ENCODE measurements at places on chromosomes 1 and 21.

DNA sequence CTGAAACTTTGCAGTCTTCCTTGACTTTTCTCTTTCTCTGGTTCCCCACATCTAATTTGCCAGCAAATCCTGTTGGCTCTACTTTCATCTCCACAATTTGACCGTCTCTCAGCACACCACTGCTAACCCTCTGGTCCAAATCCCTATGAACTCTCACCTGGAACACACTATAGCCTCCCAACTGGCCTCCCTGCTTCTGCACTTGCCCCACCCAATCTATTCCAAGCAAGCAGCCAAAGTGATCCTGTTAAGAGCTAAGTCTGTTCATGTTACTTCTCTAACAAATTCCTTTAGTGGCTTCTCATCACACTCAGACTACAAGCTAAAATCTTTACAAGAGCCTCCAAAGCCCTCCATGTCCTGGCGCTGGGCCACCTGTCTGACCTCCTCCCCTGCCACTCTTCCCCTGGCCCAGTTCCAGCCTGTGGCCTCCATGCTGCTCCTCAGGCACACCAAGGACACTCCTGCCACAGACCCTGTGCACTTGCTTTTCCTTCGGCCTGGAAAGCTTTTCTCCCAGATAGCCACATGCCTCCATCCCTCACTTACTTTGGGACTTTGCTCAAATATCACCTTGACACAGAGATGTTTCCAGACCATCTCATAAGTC lies 104.1 kb downstream of the DTL start:
- no peak for DNase-seq

GRCh38 chr1:52368383-52369172 lies 2.6 kb upstream of the CC2D1B start:
- DNase-seq, result peak; percentile 54

GRCh38 chr1:31976401-31976800 lies 37.3 kb upstream of the KHDRBS1 start:
- DNase-seq, result no peak

- no peak for DNase-seq
Observed at GRCh38 chr21:29433366-29434059, 134.8 kb downstream of the BACH1 start.

DNA sequence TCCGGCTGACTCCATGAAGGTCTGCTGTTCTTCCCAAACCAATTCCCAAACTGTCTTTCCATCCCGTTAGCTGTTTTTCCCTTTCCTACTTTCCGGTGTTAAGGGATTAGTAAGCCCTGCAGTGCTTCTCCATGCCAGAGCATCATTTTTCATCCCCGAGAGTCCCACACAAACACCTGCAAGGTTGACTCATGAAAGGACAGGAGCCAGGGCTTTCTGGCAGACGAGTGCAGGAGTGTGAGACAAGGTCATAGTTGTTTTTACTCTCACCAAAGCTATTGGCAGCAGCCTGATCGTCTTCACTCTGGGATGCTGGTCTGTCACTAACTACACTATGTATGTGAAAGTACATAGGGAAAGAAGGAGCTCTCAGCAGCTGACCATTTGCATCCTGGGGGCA lies 10.2 kb upstream of the BECN2 start:
- no peak for DNase-seq

GRCh38 chr1:168974611-168975010 lies 131.9 kb upstream of the ATP1B1 start:
- no peak for DNase-seq

DNA sequence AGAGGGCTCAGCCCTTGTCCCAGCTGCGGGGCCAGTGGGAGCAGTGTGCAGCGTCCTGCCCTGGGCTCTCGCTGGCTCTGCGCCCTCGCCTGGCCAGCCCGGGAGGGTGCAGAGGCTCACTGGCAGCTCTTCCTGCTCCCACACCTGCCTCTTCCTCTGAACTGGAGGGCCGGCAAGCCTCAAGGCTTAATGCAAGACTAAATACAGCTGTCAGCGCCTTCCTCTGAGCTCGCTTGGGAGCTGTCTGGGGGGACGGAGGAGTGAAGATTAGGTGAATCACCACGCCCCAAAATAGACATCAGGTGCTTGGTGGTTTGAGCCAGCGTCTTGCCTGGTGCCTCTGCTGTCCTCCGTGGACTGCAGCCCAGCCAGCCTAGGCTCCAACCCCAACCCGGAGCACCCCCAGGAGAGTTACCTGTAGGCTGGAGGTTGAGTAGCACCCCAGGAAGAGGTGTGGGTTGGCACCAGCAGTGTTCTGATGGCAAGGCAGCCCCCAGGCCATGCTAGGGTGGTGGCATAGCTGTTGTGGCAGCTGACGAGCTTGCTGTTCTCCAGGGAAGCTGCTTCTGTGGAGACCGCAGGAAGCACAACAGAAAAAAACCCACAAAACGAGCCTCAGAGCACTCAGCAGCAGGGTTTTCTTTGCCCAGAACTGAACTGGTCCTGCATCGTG lies 36.9 kb downstream of the UMODL1 start:
- DNase-seq, result peak; percentile 20

DNA sequence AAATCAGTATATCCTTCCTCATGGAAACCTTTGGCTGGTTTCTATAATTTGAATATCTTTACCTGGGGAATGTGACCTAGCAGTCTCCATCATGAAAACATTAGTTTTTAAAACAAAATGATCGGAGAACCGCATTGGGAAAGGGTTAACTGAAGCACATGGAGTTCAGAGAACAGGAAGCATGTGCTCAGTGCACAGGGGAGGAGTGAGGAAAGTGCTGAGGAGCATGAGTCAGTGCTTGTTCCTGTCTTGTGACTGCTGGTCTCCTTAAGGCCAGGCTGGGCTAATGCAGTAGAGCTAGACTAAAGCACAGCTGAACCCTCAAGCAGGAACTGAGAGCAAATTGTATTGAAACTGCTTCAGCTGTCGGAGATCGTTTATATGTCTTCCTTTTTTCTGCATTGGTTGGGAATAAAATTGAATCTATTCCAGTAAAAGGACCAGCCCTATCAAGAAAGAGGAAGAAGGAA lies 5.8 kb downstream of the IFI16 start:
- DNase-seq, result no peak

DNA sequence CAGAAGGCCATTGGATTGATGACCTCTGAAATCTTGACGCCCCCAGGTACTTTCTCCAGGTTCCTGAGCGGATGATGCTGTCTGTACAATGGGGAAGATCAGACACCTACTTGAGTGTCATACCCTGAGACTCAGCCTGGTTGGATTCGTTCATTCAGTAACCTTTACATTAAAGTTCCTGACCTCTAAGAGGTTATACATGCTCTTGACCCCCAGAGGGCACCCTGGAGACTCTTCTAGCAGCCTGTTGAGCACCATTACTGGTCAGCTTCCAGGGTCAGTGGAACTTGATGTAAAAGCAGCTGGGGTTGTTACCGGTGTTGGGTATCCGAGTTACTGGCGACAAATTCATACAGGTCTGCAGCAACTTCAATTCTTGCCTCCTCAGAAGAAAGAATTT lies 114.3 kb upstream of the ZNF678 start:
- no peak for DNase-seq

DNA sequence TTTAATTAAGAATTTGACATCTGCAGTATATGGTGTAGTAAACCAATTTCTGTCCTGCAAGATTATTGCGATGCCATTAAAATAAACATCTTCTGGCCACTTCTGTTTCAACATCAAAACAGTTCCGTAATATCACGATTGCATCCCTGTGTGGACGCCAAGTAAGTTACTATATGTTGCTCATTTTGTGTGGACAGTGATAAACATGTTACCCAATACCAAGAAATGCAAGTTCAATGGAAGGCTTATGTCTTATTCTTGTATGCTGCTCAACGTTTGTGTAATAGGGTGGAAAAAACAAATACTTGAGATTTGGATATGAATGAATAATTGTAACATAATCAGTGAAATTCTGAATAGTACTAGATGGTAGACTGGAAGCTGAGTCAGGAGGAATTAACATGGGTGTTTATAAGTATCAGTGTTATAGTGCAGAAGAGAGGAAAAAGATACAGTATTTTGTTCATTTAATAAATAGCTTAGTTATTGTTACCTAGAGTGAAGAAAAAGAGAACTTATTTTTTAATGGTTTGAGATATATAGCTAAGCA lies 15.2 kb downstream of the TTC3 start:
- DNase-seq, result no peak

DNA sequence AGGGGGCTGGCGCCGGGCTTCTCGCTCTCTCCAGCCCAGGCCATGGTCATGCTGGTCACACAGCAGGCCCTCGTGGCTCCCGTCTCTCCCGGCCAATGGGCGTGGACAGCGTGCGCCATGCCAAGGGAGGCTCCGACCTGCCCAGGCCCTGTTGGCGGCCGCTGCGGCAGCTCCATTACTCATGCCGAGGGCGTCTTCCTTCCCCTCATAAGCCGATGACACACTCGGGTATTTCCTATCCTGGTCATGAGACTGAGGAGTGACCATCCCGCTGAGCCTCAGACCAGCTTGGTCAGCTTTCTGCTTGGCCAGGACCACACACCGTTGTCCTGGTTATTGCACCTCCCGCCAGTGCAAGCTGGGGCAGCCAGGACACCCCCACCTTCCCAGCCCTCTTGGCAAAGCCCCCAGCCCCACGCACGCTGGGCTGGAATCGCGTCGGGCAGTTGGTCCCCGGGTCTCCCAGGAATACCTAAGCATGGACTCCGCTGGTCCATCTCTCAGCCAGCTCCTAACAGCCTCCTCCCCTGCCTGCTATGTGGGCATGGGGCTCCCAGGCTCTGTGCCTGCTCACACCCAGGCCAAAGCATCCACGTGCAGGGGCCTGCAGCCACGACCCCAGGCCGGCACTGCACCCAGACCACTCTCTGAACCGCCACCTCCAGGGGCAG lies 49.8 kb downstream of the ARHGEF16 start:
- no peak for DNase-seq

GRCh38 chr1:20731057-20731991 lies 1.2 kb downstream of the SH2D5 start:
- no peak for DNase-seq

GRCh38 chr1:95561346-95561745 lies 327.3 kb downstream of the RWDD3 start:
- DNase-seq, result no peak

DNA sequence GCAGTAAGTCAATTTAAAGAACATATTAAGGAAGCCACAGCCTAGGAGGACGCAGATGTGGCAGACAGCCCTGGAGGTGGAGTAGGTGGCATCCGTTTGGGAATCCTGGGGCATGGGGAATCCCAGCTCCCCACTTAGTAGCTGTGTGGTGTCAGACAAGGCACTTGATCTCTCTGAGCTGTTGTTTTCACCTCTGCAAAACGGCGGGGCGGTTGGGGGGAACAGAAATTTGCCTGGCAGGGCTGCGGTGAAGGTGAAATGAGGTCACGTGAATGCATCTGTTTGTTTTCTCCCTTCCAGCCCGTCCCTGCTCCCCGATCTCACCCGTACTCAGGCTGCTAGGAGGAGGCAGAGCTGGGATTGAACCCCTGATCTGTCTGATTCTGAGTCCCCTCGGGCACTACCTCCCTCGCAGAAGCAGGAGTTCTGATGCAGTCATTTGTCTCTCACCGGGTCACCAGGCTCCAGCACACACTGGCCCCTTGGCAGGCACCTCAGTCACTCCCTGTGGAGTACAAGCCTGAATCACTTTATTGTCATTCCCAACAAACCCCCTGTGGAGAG lies 2.2 kb upstream of the LAPTM5 start:
- DNase-seq, result no peak

GRCh38 chr1:226816576-226816975 lies 53.8 kb upstream of the PSEN2 start:
- no peak for DNase-seq

GRCh38 chr1:107529511-107530149 lies 388.8 kb downstream of the NTNG1 start:
- DNase-seq, result peak; percentile 24

DNA sequence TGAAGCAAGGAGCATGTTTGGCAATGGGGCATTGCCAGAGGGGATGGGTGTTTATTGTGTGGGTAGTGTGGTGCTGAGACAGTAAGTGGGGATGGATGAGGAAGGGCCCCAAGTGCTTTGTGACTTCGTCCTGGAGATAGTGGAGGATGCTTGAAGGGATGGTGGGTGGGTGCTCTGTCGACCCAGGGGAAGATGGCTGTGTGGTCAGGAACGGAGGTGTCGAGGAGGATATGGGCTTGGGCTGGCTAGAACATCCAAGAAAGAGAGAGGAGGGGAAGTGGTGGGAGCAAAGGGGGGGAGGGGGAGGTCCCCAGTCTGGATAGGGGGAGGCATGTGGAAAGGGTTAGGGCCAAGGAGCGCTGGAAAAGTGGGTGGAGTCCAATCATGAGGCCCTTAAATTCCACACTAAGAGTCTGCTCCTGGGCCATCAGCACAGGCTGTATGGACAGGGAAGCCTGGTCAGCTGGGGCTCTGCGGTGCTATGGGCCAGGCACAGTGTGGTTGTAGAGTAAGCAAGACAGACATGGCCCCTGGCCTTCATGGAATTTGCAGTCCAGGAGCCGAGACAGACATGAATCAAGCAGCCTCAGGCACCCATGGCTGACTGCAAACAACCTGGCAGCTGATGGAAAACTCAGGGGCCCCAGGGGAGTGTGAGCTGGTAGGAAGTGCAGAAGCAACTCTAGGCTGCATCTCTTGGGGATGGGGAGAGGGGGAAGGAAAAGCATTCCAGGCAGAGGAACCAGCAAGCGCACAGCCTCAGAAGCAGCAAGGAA lies 36.3 kb downstream of the EDN2 start:
- DNase-seq, result no peak

- DNase-seq, result peak; percentile 3
Observed at GRCh38 chr1:213564215-213564659, 423.5 kb upstream of the PROX1 start.

GRCh38 chr21:44043613-44044012 lies 31.5 kb downstream of the TRAPPC10 start:
- no peak for DNase-seq

GRCh38 chr1:116415699-116416533 lies 42.9 kb downstream of the ATP1A1 start:
- peak; percentile 29 for DNase-seq

GRCh38 chr1:99180343-99180808 lies 83.9 kb upstream of the PLPPR4 start:
- peak; percentile 77 for DNase-seq

DNA sequence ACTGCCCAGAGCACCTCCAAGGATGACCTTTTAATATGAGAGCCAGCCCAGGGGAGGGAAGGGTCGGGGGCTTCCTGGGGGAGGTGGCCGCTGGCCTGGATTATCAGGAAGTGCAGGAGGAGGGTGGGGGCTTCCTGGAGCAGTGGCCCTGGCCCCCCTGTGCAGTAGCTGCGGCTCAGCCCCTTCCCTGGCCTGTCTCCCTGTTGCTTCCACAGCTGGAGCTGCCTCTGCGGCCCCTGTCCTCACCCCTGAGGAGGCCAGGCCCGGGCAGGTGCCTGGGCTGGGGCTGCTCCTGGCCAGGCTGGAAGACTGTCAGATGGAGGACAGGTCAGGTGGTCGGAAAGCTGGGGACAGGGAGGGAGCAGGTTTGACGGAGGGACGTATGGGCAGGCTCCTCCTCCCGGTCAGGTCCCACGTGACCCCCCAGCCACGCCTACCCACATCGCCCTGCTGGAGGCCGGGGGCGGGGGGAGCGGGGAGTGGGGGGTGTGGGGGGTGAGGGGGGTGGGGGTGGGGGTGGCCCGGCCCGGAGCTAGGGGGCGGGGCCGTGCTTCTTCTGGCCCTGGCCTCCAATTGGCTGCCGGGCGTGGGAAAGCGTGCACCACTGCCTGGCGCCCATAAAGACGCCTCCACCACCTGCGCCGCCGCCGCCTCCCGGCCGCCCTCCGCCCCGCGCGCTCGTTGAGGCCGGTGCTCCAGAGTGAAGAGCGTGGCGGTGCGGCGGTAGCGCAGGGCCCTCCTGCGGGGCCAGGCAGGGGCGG lies 10.2 kb upstream of the TNFRSF14 start:
- peak; percentile 91 for DNase-seq

GRCh38 chr1:247114351-247115140 lies 10.4 kb upstream of the ZNF669 start:
- no peak for DNase-seq

GRCh38 chr1:42146626-42147320 lies 6.4 kb upstream of the GUCA2B start:
- DNase-seq, result peak; percentile 64

- DNase-seq, result no peak
Observed at GRCh38 chr1:191888996-191889622, 269.2 kb upstream of the RGS18 start.
